GM04503 (cell line): ENCODE measurements at places on chromosomes 2 and 18.
A peak's percentile ranks its signal among the peaks of the same experiment; 100 is the strongest.

GRCh38 chr2:43142921-43143438 is 83.4 kb downstream of the ZFP36L2 start:
- no peak for DNase-seq

GRCh38 chr2:72975017-72975416 is 57.7 kb downstream of the EMX1 start:
- no peak for DNase-seq

- DNase-seq: no peak
Observed at GRCh38 chr2:1156059-1156458, 205.4 kb downstream of the SNTG2 start.

DNA sequence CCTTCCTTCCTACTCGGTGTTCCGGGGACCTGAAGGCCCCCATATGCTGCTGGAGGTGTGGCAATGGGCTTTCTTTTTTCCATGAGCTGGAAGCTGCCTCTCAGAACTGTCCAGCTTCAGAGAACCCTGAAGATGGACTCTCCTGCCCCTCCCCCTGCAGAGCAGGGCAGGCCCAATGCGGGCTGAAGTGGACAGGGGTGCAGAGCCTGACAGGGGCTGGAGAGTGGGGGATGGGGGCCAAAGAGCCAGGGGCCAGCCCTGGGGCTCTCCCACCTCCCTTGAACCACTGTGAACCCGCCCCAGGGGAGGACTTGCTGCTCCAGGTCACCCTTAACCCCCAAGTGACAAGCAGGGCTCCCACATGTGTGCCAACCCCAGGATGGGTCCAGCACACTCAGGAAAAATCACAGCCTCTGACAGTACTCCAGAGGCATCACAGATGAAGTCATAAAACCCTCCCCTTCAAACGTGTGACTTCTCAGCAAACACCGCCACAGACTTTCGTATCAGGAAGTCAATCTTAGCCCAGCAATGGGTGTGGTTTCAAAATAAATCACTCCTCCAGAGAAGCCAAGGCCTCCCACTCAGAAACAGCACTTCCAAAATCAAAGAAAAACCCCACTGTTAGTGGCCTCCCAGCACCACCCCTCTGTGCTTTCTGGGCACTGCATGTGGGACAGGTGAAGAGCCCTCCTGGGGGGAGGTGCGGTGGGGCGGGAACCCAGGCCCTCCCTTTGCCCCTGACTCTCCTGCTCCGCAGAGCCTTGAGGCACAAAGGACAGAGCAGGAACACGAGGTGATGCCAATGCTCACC is 135.8 kb downstream of the HDAC4 start:
- DNase-seq: no peak

DNA sequence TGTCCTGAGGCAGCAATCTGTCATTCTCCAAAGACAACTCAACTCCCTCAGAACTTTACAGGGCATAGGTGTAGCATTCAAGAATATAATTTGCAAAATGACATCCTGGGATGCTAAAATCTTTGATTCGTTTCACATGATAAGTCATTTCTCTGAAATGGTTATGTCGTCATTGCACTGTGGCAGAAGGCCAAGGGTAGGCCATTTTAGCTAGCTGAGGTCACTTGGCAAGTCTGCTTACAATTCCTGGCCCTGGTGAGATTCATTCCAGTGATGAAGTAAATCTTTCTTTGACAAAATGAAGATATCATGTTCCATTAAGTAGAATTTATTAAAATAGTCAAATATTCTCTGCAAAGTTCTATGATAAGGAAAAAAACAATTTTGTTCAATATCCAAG is 1410.3 kb upstream of the LRRTM1 start:
- no peak for DNase-seq

- DNase-seq: no peak
Observed at GRCh38 chr2:236935631-236936445, 149.9 kb upstream of the COPS8 start.

GRCh38 chr2:11757101-11757500 is 10.7 kb downstream of the LPIN1 start:
- DNase-seq: no peak

DNA sequence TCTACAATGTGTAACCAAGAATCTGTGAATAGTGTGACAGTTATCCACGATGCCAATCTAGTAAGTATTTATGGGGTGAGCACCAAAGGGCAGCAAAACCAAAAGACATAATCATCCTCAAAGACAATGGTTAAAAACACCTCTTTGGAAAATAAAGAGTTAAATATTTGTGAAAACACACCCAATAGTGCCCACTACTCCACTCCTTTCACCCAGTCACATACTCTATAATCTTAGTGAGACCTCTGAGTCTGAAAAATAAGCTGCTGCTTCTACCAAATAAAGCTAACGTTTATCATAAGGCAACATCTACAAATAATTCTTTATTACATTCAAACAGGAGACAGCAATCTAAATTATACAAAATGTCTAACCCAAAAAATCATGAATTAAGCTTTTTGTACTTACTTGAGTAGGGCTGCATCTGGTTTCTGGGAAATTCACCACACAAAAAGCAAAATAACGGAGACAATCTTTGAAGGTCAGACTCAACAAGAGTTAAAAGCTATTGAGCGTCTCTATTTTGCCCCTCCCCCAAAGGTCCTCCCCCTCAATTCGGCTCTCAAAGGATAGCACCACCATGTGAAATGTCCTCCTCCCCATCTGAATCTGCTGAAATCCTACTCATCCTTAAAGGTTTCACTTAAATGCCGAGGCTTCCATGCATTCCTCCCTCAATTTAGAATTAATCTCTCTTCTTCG is 2.0 kb downstream of the RAPH1 start:
- no peak for DNase-seq

- DNase-seq: no peak
Observed at GRCh38 chr2:233819884-233820773, 34.2 kb downstream of the HJURP start.

- no peak for DNase-seq
Observed at GRCh38 chr2:13616059-13616458, 899.3 kb downstream of the TRIB2 start.

- DNase-seq: no peak
Observed at GRCh38 chr2:1886405-1886992, 142.2 kb upstream of the PXDN start.

DNA sequence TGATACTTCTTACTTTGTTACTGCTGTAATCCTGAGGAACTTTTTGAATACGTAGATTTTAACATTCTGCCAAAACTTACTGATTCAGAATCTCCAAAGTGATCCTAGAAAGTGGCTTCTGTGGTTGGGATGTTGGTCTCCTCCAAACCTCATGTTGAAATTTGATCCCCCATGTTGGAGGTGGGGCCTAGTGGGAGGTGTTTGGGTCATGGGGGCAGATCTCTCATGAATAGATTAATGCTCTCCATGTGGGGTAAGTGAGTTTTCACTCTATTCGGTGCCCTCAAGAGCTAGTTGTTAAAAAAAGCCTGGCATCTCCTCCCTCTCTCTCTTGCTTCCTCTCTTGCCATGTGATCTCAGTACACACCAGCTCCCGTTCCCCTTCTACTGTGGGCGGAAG is 329.9 kb downstream of the HRH4 start:
- no peak for DNase-seq

GRCh38 chr2:225091336-225091735 is 49.1 kb upstream of the DOCK10 start:
- DNase-seq: peak; percentile 90

DNA sequence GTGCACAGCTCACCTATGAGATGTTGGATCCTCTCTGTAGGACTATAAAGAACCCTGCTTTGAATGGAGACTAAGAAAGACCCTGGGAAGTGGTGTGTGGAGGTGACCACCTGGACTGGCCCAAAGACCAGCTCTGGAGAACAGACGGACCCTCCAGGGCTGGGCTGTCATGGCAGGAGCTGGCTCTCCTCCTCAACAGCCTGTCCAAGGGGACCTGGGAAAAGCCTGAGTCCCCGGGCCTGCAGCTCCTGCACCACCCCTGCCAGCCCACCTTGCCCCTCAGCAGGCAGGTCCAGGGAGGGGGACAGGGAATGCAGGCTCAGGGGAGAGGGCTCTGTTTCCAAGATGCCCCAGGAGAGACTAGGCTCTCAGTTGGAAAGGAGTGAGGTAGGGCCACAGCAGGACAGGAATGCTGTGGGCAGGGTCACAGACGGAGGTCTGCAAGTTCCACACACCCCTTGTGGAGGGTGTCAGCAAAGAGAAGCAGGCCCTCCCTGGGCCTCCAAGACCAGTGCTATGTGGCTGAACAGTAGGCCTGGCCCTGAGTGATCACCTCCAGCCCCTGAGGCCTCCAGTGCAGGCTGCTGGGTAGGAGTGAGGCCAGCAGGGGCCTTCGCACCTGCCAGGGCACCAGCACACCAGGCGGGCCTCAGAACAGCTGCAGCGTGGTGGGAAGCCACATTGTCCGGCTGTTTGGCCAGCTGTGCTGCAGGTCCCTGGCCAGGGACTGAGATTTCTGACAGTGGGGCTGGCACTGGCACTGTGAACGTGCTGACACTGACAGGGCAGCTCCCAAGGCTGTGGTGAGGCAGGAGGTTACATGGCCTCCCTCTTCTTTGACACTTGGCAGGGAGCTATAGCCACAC is 86.4 kb upstream of the OTOS start:
- DNase-seq: no peak

DNA sequence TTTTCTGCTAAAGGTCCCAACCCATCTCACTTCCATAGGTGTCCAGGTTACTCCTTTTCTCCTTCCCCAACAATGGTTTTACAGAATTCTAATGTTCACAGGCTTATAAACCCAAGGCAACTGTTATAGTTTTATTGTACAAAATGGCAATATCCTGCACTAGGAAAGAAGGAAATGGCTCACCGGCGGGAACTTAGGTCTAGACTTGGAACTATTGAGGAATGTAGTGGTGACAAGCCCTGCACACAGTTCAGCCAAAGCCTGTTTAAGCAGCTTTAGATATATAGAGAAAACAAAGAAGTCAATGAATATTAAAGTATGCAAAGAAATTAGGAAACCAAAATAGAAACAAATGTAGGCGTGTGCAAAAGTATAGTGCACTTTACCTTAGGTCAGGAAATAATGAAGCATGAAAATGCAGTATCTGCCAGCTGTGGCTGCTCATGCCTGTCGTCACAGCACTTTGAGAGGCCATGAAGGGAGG is 22.7 kb upstream of the KCNG3 start:
- no peak for DNase-seq

DNA sequence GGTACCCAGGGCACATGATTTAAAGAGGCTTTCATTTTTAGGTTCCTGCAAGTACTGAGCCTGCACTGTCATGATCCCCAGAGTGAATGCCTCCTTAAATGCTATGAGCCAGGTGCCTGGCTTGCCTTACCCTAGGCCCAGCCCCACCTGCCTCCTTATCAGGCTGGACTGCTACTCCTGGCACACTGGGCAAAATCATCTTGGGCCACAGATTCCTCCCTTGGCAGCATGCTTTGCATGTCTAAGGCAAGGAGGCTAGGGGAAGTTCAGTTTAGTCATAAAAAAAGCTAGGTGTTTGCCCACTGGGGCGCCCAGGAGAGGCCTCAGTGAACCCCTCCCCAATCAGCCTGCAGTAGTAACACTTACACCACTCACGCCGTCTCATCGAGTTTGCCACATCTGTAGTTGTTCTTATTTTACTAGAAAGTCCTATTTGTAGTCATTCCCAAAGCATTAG is 45.1 kb downstream of the LBH start:
- no peak for DNase-seq

DNA sequence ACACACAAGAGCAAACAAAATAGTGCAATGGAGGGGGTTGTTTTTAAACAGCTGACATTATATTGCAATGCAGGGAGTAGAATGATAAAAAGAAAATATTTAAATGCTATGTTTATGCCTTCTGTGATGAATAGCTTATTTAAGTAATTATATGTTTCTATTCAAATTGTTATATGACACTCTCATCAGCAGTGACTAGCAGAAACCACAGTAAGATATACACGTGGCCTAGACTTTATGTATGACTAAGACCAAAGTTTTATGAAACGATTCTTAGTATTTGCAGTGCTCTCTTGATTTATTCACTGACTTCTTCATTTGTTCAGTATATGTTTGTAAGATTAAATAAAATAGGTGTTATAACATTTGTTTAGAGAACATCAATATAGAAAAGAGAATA is 26.1 kb upstream of the C1D start:
- no peak for DNase-seq

GRCh38 chr2:165621086-165621560 is 151.6 kb downstream of the CSRNP3 start:
- DNase-seq: no peak

DNA sequence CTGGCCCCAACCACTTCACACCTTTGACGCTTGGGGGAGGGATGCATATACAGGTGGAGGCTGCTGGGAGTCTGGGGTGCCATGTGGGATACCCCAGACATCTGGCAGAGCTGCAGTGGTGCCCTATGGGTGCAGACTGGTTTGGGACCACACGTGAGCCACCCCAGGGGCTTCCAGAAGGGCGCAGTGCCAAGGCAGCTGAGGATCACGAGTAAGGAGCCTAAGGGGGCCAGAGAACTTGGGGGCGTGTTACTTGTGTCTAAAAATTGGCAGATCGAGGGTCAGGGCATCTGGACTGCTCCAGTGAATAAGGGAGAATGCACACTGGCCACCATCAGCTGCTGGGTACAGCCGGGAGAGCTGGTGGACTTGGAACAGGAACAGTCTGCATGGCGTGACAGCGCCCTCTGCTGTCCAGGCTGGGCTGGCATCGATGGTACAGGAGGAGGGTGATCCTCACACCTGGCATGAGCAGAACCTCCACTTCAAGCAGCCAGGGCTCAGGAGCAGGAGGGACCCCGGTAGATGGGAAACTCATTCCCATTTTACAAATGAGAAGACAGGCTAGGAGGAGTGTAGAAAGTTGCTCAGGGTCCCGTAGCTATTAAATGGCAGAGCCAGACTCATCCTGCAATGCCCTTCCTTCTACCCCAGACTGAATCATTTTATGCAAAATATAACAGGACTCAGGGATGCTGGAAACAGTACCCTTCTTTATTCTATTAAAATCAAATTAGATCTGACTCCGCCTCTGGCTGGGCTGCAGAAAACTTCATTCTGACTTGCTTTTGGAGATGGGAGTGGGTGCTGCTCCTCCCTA is 60.4 kb downstream of the ATOH8 start:
- DNase-seq: no peak

GRCh38 chr18:59555995-59556659 is 141.1 kb downstream of the CCBE1 start:
- no peak for DNase-seq

GRCh38 chr18:55501982-55502710 is 85.8 kb downstream of the TCF4 start:
- no peak for DNase-seq

- no peak for DNase-seq
Observed at GRCh38 chr2:223894968-223895367, 50.2 kb downstream of the WDFY1 start.
